Adrenal gland (tissue), 19 donors: ENCODE measurements at places on chromosomes 7 and 10. TPM values are rescaled to one million over a fixed set of nuclear protein-coding genes. Genes with fewer than 3 reads are reported as not detected.

Gene A1CF
- not detected for polyA plus RNA-seq

GRCh38 chr7:13850185-13850752 lies 139.2 kb downstream of the ETV1 start:
- peak; percentile 13 for DNase-seq

Gene PNLIP
- polyA plus RNA-seq: 0.16 TPM

- DNase-seq: no peak
These were observed 78.9 kb upstream of the GPR22 start for GRCh38 chr7:107390916-107391315.

Gene RET
- 34.1 TPM for polyA plus RNA-seq

Gene HMX2
- not detected for polyA plus RNA-seq

DNA sequence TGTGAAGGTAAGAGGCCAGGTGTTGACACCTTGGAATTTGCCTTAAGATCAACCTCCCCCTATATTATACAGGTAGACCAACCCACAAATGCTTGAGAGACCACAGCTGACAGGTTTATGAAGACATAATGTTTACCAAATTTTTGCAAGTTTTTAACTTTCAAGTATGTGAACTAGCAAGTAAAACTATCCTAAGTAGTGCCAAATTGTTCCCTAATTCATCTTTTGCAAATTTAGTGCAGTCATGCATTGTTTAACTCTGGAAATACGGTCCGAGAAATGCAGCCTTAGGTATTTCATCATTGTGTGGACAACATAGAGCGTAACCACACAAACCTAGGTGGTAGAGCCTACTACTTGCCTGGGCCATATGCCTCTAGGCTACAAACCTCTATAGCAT lies 10.7 kb downstream of the UPP1 start:
- no peak for DNase-seq

Gene RNLS
- 10.8 TPM for polyA plus RNA-seq

DNA sequence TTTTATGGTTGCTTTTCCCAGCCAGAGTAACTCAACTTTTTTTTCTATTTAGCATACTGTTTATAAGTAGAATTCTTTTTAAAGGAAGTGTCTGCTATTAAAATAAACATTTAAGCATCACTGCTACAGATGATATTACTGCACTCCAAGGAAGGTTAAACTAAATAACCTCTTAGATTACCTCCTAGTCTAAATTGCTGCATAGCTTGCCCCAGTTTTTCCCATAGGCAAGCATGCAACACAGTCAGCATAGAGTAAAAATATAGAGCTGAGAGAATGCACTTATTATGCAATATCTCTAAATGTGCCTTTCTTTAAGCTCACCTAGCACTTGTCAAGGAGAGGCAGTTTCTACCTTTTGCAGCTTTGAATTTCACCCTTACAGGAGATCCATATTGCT lies 1392.4 kb upstream of the CELF2 start:
- no peak for DNase-seq
